HFFc6 (cell line): ENCODE measurements at places on chromosomes 2 and 18. TPM values are rescaled to one million over a fixed set of nuclear protein-coding genes. Genes with fewer than 3 reads are reported as not detected.
A peak's percentile ranks its signal among the peaks of the same experiment; 100 is the strongest.

Gene CYP26B1
- 0.14 and 0.21 TPM in 2 replicates for total RNA-seq

Gene NPPC
- not detected in 3 replicates for total RNA-seq

DNA sequence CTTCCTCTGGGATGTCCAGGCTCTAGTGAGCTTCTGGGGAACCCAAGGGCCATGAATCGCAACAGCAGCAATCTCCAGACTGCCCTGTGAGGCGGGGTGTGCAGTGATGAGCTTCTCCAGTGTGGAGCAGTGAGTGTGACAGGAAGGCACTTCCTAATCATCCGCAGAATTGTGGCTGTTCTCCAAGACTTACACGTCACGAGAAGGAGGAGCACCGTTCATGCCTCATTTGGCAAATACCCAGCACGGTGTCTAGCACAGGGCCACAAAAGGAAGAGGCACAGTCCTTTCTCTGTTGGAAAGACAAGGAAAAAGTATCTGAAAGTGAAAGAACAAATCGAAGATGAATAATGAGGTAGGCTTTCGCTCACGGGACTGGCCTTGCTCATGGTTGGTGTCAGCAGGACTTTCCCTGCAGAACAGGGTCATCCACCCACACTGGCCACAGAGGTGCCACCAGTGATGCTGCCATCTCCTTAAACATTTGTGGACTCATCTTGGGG lies 125.1 kb upstream of the HAAO start:
- H3K27ac ChIP-seq = peak overlapping the region; percentile 88
- H3K27me3 ChIP-seq = peaks cover 2% of the 10 kb centered on the region; the same call in 1 of the 2 replicates
- peak overlapping the region; percentile 86 for H3K4me3 ChIP-seq
- peak; percentile 94 for DNase-seq
- H3K4me1 ChIP-seq = peaks cover 54% of the 10 kb centered on the region

DNA sequence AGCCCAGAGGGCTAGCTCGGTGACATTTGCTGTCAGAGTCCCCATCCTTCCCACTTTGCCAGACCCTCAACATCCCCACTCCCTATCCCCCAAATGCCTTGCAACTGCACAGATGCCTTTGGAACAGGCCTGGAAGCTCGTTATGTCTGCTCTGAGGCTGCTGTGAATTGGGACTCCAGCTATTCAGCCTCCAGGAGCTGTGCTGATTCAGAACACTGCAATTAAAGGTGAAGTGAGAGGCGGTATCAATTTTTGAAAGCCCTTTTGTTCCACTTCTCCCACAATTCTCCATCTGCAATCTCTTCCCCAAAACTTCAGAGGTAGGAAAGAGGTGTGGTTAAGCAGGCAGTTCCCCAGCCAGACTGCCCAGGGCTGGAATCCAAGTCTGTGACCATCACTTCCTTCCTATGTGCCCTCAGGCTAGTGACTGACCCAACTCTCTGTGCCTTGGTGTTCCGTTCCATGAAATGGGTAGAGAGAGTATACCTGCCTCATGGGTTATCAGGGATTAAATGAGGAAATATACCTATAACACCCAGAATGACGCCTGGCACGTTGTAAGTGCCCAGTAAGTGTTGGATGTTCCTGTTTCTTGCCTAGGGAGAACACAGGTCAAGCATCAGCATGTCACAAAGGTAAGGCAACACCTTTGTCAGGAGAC lies 17.5 kb downstream of the NOSTRIN start:
- DNase-seq = no peak
- 0 out of 2 replicates have a peak overlapping the region, but pooled peaks have one; percentile 21 for H3K27ac ChIP-seq
- peaks cover 34% of the 10 kb centered on the region for H3K4me1 ChIP-seq
- H3K36me3 ChIP-seq = no peaks in the 10 kb centered on the region

GRCh38 chr2:111200333-111200881 lies 79.7 kb downstream of the BCL2L11 start:
- H3K27ac ChIP-seq = no peak overlapping the region
- no peak overlapping the region for H3K4me3 ChIP-seq
- DNase-seq = no peak
- peaks cover 9% of the 10 kb centered on the region; the same call in 1 of the 2 replicates for H3K36me3 ChIP-seq

GRCh38 chr2:196068271-196069209 lies at the start of gene DNAH7:
Gene DNAH7 (minus strand): TSS chr2:196068837. CDS start chr2:196068711, 126 bp downstream.
- H3K27ac ChIP-seq = peak within 1 kb of the TSS; percentile 97
- H3K4me1 ChIP-seq = peaks cover 14% of the 10 kb centered on the region
- H3K27me3 ChIP-seq = no peaks in the 10 kb centered on the region
- H3K36me3 ChIP-seq = no peaks in the 10 kb centered on the region

DNA sequence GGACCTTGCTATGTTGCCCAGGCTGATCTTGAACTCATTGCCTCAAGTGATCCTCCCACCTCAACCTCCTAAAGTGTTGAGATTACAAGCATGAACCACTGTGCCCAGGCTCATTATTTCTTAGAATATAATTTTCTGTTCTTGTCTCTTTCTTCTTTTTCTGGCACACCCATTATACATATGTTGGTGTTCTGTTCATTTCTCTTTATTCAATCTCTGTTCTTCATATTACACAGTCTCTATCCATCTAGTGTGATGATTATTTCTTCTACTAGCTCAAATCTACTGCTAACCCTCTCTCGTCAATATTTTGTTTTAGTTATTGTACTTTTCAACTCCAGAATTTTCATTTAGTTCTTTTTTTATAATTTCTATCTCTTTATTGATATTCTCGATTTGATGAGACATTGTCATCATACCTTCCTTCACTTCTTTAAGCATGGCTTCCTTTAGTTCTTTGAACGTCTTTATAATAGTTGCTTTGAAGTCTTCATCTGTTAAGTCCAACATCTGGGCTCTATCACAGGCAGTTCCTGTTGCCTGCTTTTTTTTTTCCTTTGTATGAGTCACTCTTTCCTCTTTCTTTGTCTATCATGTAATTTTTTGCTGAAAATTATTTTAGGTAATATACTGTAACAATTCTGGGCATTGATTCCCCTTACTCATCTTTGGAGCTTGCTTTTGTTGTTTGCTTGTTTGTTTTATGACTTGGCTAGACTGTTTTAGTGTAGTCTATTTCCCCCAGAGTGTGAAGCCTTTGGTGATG lies 196.4 kb upstream of the NABP1 start:
- no peak for DNase-seq
- H3K27ac ChIP-seq = no peak overlapping the region
- peaks cover 27% of the 10 kb centered on the region for H3K4me1 ChIP-seq
- no peaks in the 10 kb centered on the region; the same call in none of the 2 replicates for H3K27me3 ChIP-seq
- H3K4me3 ChIP-seq = no peak overlapping the region

GRCh38 chr2:174835797-174836255 lies 71.6 kb upstream of the CHRNA1 start:
- peak overlapping the region; percentile 95 for H3K27ac ChIP-seq
- no peaks in the 10 kb centered on the region; the same call in 1 of the 2 replicates for H3K27me3 ChIP-seq
- H3K4me3 ChIP-seq = peak overlapping the region; percentile 83
- peaks cover 31% of the 10 kb centered on the region for H3K36me3 ChIP-seq
- peaks cover 87% of the 10 kb centered on the region for H3K4me1 ChIP-seq

- no peak overlapping the region for H3K4me3 ChIP-seq
- no peaks in the 10 kb centered on the region for H3K36me3 ChIP-seq
- no peak for DNase-seq
- H3K27ac ChIP-seq = no peak overlapping the region
Measured at GRCh38 chr2:240768216-240768615, 51.8 kb downstream of the KIF1A start.

DNA sequence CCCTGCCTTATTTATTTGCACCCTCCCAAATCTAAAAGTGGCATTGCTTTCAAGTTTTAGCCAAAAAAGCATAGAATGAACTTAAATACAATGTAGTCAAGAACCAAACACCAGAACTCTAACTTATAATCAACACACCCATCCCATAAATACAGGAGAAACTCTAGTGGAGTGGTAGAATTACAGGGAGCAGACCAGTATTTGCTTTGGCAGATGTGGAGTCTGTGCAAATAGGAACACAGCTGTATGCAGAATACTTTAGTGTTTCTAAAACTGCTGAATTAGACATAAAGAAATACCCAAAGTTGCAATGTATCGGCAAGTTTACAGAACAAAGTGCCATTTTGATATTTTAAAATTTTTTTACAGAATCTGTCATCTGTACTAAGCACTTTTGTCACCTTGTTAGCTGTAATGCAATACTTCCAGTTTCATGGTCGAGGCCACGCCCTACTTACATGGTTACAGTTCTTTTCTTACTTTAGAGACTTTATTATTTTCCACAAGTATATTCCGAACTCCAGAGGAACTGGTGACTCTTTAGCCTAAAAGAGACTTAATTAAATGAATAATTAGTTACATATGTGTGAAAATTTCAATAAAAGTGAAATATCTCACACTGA lies 23.7 kb upstream of the COL5A2 start:
- H3K4me1 ChIP-seq = peaks cover 54% of the 10 kb centered on the region
- H3K4me3 ChIP-seq = no peak overlapping the region
- DNase-seq = no peak
- H3K27me3 ChIP-seq = no peaks in the 10 kb centered on the region
- H3K27ac ChIP-seq = peak overlapping the region; percentile 3; the same call in 1 of the 2 replicates
- 0 out of 2 replicates have a peak, but pooled peaks cover 4% of the 10 kb centered on the region for H3K36me3 ChIP-seq
